ENCODE measurements at places on chromosomes 3 and 15.

DNA sequence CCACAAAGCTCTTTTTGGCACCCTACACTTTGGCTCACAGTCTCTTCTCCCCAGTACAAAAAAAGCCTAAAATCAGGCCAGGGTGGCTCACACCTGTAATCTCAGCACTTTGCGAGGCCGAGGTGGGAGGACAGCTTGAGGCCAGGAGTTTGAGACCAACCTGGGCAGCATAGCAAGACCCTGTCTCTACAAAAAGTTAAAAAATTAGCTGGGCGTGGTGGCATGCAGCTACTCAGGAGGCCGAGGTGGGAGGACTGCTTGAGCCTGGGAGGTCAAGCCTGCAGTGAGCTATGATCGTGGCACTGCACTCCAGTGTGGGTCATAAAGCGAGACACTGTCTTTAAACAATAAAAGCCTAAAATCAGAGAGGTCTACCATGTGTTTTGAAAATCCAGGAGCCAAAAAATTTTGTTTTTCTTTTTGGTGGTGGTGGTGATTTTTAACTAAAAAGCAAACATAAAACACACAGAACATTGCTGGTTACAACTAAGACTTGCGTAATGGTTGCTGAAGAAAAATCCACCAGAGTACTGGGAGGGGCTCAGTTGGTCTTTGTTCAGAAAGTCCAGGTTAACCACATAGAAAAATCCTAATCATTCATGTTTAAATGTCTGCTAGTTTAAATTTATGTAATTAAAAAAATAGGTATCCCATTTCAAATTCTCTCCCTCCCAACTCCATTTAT, 1.6 kb upstream of the MAN2C1 start:
- no peak for DNase-seq

GRCh38 chr3:53113293-53114010, 16.8 kb downstream of the RFT1 start:
- no peak for DNase-seq

DNA sequence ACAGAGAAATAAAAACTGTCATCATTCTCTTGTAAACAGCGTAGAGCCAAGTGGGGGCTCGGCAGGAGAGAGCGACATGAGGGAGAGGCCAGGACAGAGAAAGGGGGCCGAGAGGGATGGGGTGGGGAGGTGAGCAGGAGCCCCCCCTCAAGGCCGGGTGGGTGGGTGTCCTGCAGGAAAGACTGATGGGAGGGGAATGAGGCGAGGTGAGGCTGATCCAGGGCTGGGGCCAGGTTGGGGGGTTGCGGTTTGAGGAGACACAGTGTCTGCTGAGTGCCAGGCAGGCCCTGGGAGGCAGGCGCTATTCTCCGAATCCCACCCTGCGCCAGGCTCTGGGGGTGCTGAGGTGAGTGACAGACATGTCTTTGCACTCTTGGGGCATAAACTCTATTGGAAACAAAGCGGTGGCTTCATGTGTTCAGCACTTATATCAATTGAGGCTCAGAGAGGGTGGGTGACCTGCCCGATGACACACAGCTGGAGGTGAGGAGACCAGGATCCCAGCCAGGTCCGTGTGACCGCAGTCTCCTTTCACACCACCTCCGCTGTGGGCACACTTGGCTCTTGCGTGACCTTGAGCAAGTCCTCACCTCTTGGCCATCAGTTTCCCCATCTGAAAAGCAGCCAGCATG, 19.6 kb upstream of the CSPG4 start:
- DNase-seq, result no peak

DNA sequence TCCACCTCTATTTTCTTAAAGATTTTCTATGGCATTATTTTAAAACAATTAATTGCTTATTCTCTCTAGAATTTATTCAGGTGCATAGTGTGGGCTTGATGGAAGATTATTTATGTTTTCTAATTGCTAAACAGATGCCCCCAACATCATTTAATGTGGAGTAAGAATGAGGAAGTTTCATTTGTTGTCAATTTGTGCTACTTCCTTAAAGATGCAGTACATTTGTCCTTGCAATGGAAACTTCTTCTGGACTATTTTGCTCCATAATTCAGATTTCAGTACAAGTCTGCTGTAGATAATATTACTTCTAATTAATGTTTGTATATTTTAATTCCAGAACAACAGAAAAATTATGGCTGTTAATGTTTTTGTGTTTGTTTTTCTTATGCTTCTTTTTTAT, 104.8 kb downstream of the TGFBR2 start:
- DNase-seq, result no peak

DNA sequence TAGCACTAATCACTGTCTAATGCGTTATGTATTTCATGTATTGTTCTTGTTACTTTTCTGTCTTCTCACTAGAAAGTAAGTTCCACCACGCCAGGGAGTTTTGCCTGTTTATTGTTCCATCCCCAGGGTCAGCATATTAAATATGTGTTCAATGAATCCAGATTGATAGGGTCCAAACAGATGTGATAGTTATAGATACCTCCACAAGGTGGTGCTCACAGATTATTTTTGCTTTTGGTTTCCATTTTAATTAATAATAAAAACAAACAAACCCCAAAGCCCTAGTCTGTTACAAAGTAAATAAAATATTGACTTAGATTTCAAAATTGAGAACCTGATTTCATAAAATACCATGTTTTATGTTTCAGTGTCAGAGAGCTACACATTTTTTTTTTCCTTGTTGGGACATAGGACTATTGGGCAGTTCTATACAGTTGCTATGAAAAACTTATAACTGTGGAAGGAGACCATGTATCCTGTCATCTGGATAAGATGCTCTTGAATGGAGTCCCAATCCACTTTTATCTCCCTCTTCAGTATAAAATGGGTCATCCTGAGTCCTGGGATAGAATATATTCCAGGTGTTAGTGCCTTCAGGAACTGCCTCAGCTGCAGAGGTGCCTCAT, 12.4 kb downstream of the OTOL1 start:
- no peak for DNase-seq

GRCh38 chr3:46280105-46280797, 38.0 kb downstream of the CCR3 start:
- peak; percentile 31 for DNase-seq

- no peak for DNase-seq
Observed at GRCh38 chr3:62602129-62602770, 228.9 kb upstream of the FEZF2 start.

DNA sequence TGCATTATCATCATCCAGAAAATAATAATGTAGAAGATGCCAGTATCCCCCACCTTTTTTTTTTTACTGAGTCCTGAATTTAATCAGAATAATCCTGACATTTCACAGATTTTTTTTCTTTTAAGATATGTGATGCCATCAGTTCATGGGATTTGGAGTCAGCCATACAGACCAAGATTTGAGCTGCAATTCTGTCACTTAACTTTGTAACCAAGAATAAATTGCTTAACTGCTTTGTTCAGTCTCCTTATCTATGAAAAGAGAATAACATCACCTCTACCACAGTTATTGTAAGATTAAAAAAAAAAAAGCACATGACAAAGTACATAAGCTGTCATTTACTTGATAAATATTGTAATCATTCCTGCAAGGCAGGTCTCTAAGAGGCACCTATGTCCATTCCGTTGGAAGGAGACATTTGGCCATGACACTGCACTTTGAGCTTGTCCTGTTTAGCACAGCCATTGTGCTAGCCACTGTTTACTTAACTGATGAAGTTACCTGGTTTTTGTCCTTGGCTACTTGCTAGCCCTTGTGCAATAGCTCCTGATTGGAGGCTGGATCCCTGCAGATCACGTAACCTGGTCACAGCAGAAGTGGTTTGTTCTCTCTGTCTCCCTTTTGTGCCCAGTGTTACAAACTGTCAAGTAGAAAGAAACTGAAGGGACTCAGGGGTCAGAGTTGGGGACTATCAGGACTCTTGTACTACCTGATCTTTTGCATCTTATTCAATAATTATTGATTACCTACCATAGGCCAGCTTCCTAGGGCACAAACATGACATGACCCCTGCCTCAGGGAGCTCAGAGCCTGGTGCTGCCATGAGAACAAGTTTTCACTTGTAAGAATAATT, 306.0 kb downstream of the WDR72 start:
- DNase-seq, result no peak

- DNase-seq, result no peak
Observed at GRCh38 chr3:127431066-127431465, 143.2 kb upstream of the PRR20G start.

- DNase-seq, result no peak
Observed at GRCh38 chr15:39099524-39099923, 481.4 kb upstream of the THBS1 start.

DNA sequence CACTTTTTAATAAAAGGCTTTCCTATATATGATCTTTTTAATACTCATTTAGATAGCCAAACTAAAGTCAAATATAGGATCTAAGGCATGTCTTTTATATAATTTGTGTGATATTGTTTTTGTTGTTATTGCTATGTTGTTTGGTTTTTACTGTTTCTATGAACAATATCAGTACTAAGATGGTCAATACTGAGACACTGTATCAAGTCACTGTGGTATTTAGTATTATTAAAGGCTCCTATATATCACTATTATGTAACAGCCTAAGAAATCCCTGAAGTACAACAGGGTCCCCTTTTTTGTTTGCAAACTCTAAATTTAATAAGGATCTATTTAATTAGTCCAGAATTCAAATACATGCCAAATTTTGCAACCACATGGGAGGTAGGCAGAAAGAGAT, 61.9 kb downstream of the TBC1D5 start:
- no peak for DNase-seq

- DNase-seq, result no peak
Observed at GRCh38 chr15:90351479-90352106, 491 bp upstream of the ZNF774 start.

DNA sequence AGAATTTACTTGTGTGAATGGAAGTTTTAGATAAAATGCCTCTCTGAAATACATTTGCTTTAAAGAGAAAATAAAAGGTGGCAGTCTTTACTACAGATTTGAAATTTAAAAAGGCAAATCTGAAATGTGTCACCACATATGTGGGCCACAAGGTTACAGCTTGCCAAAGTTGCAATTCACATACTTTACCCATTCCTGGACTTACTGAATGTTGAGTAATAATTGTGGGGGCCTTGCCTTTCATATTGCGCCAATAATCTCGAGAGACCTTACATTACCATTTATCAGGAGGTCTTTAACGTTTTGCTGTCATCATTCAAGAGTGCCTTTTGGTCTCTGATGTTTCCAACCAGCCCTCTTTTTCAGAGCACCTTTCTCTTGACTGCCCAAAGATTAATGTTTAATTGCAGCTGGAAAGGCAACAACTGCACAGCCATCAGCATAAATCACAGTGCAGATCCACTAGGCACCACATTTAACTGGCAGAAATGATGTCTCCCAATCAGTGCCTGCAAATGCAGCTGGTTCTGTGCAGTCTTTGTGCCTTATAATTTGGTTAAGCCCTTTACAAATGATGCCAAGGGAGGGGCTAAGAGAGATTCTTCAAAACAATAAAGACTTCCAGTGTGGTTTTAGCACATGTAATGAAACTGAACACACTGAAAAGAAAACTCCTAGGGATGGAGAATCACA, 206.8 kb downstream of the MAGI1 start:
- no peak for DNase-seq

DNA sequence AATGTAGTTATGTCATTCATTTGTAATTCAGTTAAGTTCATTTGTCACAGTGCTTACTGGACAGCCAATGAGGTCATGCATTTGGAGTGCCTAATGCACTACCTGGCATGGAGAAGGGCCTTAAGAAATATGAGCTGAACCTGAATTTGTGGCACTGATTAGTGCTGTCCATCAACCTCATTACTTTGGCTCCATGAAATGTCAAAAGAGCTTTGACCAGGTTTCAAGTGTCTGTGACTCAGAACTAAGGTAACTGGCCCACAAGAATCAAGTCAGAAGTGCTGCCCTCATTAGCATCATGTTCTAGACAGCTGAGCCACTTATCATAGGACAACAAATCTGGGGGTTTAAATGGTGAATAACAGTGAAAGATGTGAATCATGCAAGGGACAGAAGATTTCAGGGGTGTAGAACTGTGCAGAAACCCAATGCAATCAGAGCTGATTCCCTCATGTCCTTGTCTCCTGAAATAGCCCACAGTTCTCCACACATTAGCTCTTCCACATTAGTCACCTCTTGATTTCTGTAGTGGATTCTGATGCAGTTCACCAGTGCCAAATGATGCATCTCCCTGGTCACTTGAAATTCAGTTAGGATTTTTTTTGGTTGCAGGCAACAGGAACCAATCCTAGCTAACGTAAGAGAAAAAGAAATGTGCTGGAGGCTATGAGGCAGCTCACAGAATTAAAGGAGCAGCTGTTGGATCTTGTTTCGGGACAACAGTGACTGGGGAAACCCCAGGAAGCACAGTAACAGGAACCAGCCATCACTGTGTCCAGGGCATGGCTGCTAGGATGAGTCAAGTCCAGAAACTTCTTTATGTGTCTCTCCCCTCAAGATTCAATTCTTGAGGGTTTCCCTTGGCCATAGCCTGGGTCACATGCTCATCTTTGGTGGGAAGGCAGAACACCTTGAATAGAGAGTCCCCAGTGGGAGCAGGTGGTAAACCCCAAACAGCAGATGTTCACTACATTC, 38.7 kb downstream of the CHST2 start:
- no peak for DNase-seq

DNA sequence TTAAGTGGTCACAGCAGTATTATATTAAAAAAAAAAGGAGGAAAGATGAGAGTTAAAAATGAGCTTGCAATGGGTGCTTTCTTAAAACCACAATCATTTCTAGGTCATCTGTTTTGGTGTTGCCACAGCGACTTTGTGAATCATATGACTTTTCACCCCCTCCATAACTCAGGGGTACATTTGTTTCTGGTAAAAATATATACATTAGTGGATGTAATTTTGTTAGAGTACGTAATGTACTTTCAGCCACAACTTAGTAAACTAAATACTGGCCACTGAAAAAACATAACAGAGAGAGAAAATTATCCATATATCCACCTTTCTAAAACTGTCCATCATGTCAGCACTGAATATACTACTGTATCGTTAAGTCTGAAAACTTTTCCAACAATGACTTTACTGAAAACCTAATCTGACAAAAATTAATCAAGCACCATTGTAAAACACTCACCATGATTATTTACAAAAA, 3.4 kb downstream of the ANKRD28 start:
- DNase-seq, result no peak

GRCh38 chr3:127392156-127392490, 104.3 kb upstream of the PRR20G start:
- DNase-seq, result no peak

All from activated CD4-positive, alpha-beta T cell treated with anti-CD3 and anti-CD28 coated beads, Interleukin-2, amount 50 U/mL, for 4 hours (primary cell).